Gastrocnemius medialis (tissue), 4 donors: ENCODE measurements at places on chromosomes 6 and 20.

DNA sequence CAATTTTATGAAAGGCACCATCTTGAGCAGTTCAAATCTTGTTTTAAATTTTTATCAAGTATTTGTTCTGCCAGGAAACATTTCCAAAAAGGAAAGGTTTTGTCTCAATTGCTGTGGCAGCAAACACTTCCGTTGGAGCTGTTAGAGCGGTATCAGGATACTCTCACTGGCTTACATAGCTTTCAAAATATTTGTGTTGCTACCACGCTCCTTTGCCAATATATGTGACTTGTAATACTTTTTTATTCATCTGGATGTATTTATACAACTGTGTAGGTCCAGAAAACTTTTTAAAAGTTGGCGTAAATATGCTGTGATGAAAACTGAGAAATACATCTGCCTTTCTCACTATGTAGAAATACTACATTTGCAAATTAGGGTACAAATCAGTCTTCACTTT, 37.8 kb upstream of the NHSL1 start:
- no peak for DNase-seq

- DNase-seq = no peak
Measured at GRCh38 chr6:1044040-1044836, 267.7 kb upstream of the FOXQ1 start.

DNA sequence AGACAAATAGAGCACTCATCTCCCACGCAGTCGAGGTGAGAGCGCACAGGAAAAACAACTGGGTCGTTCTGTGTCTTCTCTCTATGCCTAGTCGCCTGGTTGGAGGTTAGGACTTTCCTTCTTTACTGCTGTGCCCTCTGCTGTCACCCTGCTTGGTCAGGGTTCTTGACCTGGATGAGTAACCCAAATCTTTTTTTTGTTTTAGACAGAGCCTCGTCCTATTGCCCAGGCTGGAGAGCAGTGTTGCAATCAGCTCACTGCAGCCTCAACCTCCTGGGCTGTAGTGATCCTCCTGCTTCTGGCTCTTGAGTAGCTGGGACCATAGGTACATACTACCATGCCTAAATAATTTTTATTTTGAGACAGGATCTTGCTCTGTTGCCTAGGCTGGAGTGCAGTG, 24.5 kb downstream of the PRPF6 start:
- DNase-seq = no peak

- DNase-seq = no peak
Measured at GRCh38 chr6:51678905-51679620, 408.4 kb downstream of the PKHD1 start.

- DNase-seq = no peak
Measured at GRCh38 chr6:10521104-10521808, at the start of gene GCNT2. Gene GCNT2 (plus strand): TSS chr6:10521351. CDS start chr6:10528912, 7,561 bp downstream.
